Stomach (tissue), 19 donors: ENCODE measurements at places on chromosomes 16 and 17. TPM values are rescaled to one million over a fixed set of nuclear protein-coding genes. Genes with fewer than 3 reads are reported as not detected.
A peak's percentile ranks its signal among the peaks of the same experiment; 100 is the strongest.

Gene AOC3
- total RNA-seq, result 67.9 TPM

Gene KRTAP9-4
- not detected for total RNA-seq

Gene SDR42E1
- 4.0 TPM for total RNA-seq

Gene PRSS36
- 0.87 TPM for total RNA-seq

Gene HYDIN
- 0.58 TPM for total RNA-seq

Gene SEC14L5
- total RNA-seq, result 30.3 TPM

DNA sequence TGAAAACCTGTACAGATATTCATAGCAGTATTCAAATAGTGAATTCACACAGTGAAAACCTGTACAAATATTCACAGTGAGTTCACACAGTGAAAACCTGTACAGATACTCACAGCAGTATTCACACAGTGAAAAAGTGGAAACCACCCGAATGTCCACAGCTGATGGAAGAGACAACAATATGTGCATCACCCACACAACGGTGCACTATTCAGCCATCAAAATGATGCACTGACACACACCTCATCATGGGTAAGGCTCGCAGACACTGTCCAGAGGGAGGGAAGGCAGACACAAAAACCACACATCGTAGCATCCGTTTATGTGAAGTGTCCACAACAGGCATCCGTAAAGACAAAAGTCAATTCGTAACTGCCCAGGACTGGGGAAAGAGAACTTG, 100.9 kb downstream of the VPS53 start:
- H3K4me1 ChIP-seq, result no peaks in the 10 kb centered on the region
- H3K27ac ChIP-seq, result no peak overlapping the region
- DNase-seq, result no peak
- H3K4me3 ChIP-seq, result no peak overlapping the region
- peaks cover 50% of the 10 kb centered on the region for H3K36me3 ChIP-seq

GRCh38 chr16:20874088-20874581, 26.0 kb downstream of the DCUN1D3 start:
- peaks cover 86% of the 10 kb centered on the region for H3K4me1 ChIP-seq
- H3K27me3 ChIP-seq, result no peaks in the 10 kb centered on the region
- H3K4me3 ChIP-seq, result no peak overlapping the region

GRCh38 chr16:79303959-79304387, 296.6 kb downstream of the MAF start:
- H3K4me3 ChIP-seq, result no peak overlapping the region
- H3K4me1 ChIP-seq, result peaks cover 1% of the 10 kb centered on the region
- H3K27ac ChIP-seq, result no peak overlapping the region
- no peaks in the 10 kb centered on the region for H3K27me3 ChIP-seq
- no peaks in the 10 kb centered on the region for H3K36me3 ChIP-seq

- peaks cover 14% of the 10 kb centered on the region for H3K4me1 ChIP-seq
- DNase-seq, result peak; percentile 44
- no peaks in the 10 kb centered on the region for H3K36me3 ChIP-seq
- H3K4me3 ChIP-seq, result peak overlapping the region; percentile 95
- H3K27me3 ChIP-seq, result no peaks in the 10 kb centered on the region
- H3K27ac ChIP-seq, result peak overlapping the region; percentile 96
Measured at GRCh38 chr16:53433509-53433908, 762 bp upstream of the RBL2 start.

GRCh38 chr17:31431098-31431851, 39.8 kb downstream of the RAB11FIP4 start:
- peaks cover 80% of the 10 kb centered on the region for H3K27me3 ChIP-seq
- no peak overlapping the region for H3K4me3 ChIP-seq
- H3K36me3 ChIP-seq, result no peaks in the 10 kb centered on the region
- DNase-seq, result no peak
- H3K27ac ChIP-seq, result no peak overlapping the region
- no peaks in the 10 kb centered on the region for H3K4me1 ChIP-seq

- no peak overlapping the region for H3K27ac ChIP-seq
- H3K4me3 ChIP-seq, result no peak overlapping the region
- peaks cover 19% of the 10 kb centered on the region for H3K4me1 ChIP-seq
- DNase-seq, result peak; percentile 84
Measured at GRCh38 chr16:11078812-11079459, 134.6 kb downstream of the CLEC16A start.

GRCh38 chr17:47188271-47188875, 722 bp downstream of the CDC27 start:
- no peaks in the 10 kb centered on the region for H3K27me3 ChIP-seq
- peaks cover 23% of the 10 kb centered on the region for H3K4me1 ChIP-seq
- peak overlapping the region; percentile 94 for H3K27ac ChIP-seq
- H3K36me3 ChIP-seq, result no peaks in the 10 kb centered on the region
- DNase-seq, result no peak
- H3K4me3 ChIP-seq, result peak overlapping the region; percentile 64

DNA sequence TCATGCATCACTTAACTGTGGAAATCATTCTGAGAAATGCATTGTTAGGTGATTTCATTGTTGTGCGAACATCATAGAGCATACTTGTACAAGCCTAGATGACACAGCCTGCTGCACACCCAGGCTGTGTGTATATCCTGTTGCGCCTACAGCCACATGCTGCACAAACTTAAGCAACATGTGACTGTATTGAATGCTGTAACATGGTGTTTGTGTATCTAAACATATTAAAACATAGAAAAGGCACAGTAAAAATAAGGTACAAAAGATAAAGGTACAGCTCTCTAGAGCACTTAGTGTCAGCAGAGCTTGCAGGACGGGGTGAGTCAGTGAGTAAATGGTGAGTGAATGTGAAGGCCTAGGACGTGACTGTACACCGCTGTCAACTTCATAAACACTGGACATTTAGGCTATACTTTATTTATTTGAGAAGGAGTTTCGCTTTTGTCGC, 11.9 kb downstream of the FOXK2 start:
- H3K4me1 ChIP-seq, result peaks cover 96% of the 10 kb centered on the region
- DNase-seq, result no peak
- peak overlapping the region; percentile 18 for H3K27ac ChIP-seq
- no peak overlapping the region for H3K4me3 ChIP-seq
- H3K36me3 ChIP-seq, result no peaks in the 10 kb centered on the region

DNA sequence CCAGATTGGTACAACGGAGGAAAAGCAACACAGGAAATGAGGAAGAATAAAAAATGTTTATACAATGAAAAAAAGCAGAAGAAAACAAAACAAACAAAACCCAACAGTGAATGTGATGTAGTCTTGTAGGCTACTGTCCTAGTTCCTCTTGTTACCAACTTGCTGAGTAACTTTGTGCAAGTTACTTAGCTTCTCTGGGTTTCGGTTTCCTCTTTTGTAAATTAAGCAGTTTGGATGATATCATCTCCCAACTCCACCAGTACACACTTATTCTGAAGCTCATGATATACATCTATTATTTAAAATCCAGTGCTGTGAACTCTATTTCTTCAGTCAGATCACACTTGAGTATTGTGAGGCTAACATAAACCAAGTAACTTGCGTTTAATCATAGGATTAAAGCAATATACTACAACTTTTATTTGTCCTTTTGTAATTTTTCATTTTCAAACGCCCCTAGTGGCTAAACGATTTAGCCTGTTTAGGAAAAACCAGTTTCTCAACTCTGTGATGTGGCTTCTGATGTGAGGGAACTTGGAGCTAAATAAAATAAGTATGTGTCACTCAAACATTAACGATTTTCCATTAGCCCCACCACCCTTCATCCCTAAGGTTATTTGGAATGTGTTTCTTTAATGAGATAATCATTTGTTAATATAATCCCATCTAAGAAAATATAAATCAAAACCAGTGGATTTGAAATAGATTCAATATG, 1.4 kb upstream of the UNK start:
- H3K27me3 ChIP-seq, result no peaks in the 10 kb centered on the region
- H3K36me3 ChIP-seq, result peaks cover 12% of the 10 kb centered on the region
- H3K27ac ChIP-seq, result peak overlapping the region; percentile 97
- peaks cover 65% of the 10 kb centered on the region for H3K4me1 ChIP-seq

DNA sequence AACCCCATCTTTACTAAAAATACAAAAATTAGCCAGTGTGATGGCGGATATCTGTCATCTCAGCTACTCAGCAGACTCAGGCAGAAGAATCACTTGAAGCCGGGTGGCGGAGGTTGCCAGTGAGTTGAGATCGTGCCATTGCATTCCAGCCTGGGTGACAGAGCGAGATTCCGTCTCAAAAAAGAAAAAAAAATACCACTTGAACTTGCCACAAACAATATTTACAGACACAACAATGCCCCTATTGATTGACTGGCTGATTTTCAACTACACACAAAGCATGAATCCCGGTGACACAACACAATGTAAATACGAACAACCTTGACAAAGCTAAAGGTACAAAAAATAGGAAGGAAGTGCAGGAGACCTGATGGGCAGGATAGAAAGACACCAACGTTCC, 49.3 kb downstream of the NXN start:
- no peak overlapping the region for H3K27ac ChIP-seq
- DNase-seq, result no peak
- no peaks in the 10 kb centered on the region for H3K36me3 ChIP-seq
- no peaks in the 10 kb centered on the region for H3K27me3 ChIP-seq
- H3K4me3 ChIP-seq, result no peak overlapping the region
- peaks cover 65% of the 10 kb centered on the region for H3K4me1 ChIP-seq

DNA sequence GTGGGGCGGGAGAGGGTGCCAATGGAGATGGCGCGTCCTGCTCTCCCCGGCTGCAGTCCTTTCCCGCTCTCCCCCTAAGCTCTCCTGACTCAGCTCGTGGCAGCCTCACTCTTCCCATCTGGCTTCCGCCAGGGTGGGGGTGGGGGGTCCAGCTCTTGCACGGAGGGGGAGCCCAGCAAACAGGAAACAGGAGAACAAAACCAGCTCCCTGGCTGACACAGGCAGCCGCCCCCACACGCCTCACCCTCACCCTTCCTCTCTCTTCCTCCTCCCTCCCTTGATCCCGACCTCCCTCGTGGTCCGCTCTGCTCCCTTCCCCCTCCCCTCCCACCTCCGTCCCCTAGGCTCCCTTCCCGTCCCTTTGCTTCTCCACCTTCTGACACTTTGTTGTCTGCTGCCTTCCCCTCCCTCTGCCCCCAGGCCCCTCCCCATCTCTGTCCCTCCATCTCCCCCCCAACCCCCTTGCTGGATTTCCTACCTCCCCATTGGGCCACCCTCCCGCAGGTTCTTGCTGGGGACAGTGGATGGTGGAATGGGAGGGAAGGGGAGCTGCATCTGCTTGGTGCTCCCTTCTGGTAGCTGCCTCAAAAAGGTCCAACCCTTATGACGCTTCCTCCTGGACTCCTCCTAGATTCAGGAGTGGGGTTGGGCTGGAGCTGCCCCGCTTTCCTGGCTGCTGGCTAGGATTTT, 23.7 kb downstream of the ARHGAP23 start:
- H3K27ac ChIP-seq, result peak overlapping the region; percentile 69
- peaks cover 78% of the 10 kb centered on the region for H3K4me1 ChIP-seq
- H3K36me3 ChIP-seq, result no peaks in the 10 kb centered on the region
- no peak overlapping the region for H3K4me3 ChIP-seq
- H3K27me3 ChIP-seq, result peaks cover 7% of the 10 kb centered on the region

DNA sequence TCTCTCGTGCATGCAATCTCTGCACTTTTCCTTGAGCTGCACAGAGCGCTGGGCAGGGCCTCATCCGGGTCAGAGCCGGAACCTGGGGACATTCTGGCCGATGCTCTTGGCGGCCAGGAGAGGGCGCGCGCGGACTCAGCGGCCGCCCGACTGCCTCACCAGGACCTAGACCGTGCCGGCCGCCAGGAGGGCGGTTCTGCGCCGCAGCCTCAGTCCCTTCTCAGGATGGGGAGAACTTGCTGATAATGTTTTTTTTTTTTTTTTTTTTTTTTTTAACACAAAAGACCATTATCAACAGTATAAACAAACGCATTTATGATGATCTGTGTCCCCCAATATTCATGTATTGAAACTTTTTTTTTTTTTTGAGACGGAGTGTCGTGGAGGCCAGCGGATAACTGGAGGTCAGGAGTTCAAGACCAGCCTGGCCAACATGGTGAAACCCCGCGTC, 8.1 kb upstream of the FLYWCH2 start:
- H3K27ac ChIP-seq, result no peak overlapping the region
- peaks cover 11% of the 10 kb centered on the region for H3K4me1 ChIP-seq
- H3K27me3 ChIP-seq, result peaks cover 4% of the 10 kb centered on the region
- H3K36me3 ChIP-seq, result no peaks in the 10 kb centered on the region
- no peak overlapping the region for H3K4me3 ChIP-seq
- DNase-seq, result peak; percentile 94

DNA sequence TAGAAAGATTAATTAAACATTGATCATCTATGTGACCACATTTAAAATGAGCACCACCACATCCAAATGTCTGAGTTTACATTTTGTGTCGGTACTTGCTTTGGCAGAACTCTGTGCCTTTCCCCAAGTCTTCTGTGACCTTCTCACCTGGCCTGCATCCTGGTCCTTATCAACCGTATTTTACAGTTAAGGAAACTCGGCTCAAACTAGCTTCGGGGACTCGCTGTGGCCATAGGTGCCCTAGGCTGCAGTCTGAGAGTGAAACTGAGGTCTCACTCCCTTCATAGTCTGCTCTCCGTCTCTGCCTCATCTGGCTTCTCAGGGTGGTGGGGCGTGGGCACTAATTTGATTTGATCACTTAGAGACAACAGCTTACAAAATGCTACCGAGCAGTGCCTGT, 555.5 kb downstream of the WWOX start:
- peak; percentile 16 for DNase-seq
- H3K27ac ChIP-seq, result peak overlapping the region; percentile 1
- no peak overlapping the region for H3K4me3 ChIP-seq
- no peaks in the 10 kb centered on the region for H3K36me3 ChIP-seq
- H3K4me1 ChIP-seq, result peaks cover 10% of the 10 kb centered on the region
- H3K27me3 ChIP-seq, result no peaks in the 10 kb centered on the region

DNA sequence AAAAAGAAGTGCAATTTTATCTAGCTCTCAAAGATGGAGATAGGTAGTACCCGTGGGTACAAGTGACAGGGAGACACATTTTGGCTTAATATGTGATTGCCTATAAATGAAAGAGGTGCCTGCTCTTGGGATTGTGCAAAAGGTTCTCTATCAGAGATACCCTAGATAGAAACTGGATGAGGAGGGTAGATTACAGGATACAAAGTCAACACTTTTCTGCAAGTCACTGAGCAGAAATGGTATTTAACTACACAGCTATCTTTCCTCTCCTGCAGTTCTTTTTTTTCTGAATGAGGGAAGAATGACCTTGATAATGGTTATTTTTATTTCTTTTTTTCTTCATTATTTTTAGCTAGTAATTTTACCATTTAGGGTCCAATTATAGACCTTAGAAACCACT, 67.6 kb downstream of the MMD start:
- no peaks in the 10 kb centered on the region for H3K27me3 ChIP-seq
- no peaks in the 10 kb centered on the region for H3K36me3 ChIP-seq
- no peak for DNase-seq

- no peak overlapping the region for H3K4me3 ChIP-seq
- H3K4me1 ChIP-seq, result no peaks in the 10 kb centered on the region
- DNase-seq, result no peak
- peaks cover 25% of the 10 kb centered on the region for H3K36me3 ChIP-seq
Measured at GRCh38 chr16:47574091-47575054, 113.2 kb downstream of the PHKB start.

- DNase-seq, result no peak
- H3K4me3 ChIP-seq, result peak overlapping the region; percentile 83
- peak overlapping the region; percentile 96 for H3K27ac ChIP-seq
- H3K27me3 ChIP-seq, result no peaks in the 10 kb centered on the region
- no peaks in the 10 kb centered on the region for H3K36me3 ChIP-seq
Measured at GRCh38 chr17:31548709-31549108, 157.2 kb downstream of the RAB11FIP4 start.
